Activated T-cell treated with anti-CD3 and anti-CD28 coated beads for 4 hours (primary cell): ENCODE measurements at places on chromosomes 12 and 14.

DNA sequence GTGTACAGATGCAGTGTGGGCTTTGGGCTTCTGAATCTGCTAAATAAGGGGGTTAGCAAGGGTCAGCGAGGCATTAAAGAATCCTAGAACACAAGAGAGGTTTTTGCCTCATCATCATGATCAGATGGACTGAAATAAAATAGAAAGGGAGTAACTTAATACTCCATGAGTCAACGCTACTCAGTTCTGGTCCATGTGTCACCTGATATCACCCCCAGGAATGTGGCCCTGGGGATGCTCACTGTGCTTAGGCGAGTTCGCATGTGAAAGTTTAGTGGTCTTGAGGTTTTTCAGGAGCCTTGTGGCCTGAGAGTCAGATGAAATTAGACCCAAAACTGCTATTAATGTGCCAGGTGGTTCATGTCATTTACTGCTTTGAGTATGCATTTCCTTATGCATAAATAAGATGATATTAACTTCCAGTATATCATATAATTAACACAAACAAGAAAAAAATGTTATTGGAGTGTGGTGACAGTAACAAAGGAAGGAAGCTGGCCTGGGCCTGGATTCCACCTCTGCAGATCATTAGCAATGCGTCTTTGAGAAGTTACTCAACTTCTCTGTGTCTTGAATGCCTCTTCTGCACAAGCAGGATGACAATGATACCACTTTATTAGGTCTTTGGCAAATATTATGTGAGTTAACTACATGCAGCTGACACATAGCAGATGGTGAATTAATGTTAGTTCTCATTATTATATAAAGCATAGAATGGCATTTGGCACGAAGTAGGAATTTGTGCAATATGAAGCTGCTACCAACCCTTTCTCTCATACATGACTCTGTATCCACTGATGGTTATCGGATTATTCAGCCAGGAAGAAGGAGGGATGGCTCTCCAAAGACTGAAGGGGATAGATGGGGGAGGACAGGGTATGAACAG lies 1272.6 kb downstream of the AACS start:
- no peak for DNase-seq

- DNase-seq = no peak
Measured at GRCh38 chr14:73834261-73834625, 17.4 kb upstream of the PTGR2 start.

DNA sequence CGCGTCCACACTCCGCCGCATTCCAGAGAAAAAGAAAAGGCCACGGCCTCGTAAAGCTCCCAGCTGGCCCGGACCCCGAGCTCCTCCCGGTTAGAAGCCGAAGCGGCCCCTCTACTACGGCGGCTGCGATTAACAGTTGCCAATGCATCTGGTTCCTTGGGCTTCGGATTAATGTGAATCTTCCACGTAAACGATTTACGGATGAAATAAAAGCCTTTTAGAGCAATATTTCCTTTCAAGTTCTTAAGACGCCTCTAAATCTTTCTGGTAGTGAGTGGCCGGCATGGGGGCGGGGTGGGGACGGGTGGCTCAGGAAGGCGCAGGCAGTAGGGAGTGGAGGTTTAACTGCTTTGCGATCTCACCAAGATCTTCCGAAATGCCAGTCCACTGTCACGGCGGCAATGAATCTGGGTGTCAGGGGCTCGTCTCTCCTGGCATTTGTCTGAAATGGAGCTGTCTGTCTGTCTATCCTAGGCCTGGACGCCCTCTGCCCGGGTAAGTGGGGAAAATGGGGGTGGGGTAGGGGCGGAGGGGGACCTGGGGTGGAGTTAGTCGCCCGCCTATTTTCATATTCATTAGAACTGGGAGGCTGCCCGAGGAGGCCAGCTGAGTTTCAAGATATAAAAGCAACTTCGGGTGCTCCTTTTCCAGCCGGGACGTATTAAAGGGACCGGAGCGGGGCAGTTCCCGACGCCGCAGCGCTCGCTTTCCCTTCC lies 413 bp upstream of the ALX1 start:
- no peak for DNase-seq

GRCh38 chr12:9001233-9001632 lies 11.9 kb downstream of the KLRG1 start:
- no peak for DNase-seq

GRCh38 chr12:47648056-47648579 lies 57.7 kb downstream of the RPAP3 start:
- no peak for DNase-seq
